ENCODE measurements at places on chromosomes 3 and 15. TPM values are rescaled to one million over a fixed set of nuclear protein-coding genes. Genes with fewer than 3 reads are reported as not detected.

DNA sequence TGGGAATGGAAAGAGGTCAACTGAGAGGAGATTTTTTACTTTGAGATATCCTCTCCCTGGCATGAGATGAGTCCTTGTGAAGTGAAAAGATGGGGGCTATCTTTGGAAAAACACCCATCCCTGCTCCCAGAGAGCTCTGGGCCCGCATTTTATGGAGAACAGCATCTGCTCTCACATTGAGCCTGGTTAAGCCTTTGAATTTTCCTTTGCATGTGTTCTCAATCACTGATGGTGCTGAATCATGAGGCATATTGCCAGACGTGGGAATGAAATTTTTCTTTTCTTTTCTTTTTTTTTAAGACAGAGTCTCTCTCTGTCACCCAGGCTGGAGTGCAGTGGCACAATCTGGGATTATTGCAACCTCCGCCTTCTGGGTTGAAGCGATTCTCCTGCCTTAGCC is 24.4 kb downstream of the TMEM45A start:
- no peak for DNase-seq

GRCh38 chr3:88807491-88808105 is 299.8 kb upstream of the EPHA3 start:
- DNase-seq = no peak

GRCh38 chr3:10763248-10763620 is 52.8 kb upstream of the SLC6A11 start:
- DNase-seq = no peak

GRCh38 chr3:117540597-117540996 is 831.0 kb downstream of the TUSC7 start:
- no peak for DNase-seq

- DNase-seq = no peak
These were observed 83.3 kb downstream of the FGF7 start for GRCh38 chr15:49506341-49506740.

- no peak for DNase-seq
These were observed 31.0 kb downstream of the TMOD2 start for GRCh38 chr15:51782357-51782896.

DNA sequence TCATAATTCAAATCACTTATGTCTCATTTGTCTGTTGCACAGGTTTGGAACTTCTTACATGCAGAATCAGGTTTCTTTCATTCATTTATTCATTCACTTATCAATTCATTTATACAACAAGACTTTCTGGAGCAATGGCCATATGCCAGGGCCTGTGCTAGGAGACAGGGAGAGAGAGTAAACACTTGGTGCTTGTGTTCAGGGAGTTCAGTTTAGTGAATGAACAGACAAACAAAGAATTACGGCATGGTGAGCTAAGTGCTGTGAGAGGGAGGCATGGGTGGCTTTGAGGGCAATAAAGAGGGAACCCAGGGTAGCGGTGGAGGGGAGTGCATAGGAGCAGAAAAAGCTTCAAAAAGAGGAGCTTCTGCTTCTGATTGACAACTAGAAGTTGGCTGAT is 8.5 kb upstream of the IREB2 start:
- peak; percentile 29 for DNase-seq

DNA sequence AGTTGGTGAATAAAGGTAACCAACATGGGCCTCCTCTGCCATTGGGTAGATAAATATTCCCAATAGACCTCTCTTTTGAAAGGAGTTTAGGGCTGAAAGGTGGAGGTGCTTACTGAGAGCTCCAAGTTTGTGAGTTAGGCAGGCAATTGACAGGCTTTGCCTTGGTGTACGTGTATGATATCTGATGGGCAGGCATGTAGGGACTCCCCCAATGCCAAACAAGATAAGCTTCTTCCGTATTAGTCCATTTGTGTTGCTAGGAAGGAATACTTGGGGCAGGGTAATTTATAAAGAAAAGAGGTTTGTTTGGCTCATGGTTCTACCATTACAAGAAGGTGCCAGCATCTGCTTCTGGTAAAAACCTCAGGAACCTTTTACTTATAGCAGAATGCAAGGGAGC is 160.7 kb upstream of the EIF1B start:
- DNase-seq = no peak

DNA sequence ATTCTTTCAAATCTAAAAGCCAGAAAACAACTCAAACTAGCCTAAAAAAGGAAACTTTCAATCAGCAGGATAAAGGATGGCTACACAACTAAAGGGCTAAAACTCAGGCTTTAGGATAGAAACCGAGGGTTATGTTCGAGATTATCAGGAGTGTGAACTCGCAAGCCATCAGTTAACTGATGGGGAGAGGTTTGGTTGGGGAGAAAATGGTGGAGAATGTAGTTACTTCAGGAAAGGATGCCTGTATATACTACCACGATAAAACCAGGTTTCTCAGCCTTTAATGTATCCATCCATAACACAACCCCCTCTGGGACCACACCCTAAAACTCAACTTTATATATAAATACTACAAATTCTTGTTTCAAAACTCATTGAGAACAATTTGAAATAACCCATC is 22.2 kb downstream of the TRA2B start:
- DNase-seq = no peak

GRCh38 chr3:117047951-117048705 is 338.5 kb downstream of the TUSC7 start:
- no peak for DNase-seq

DNA sequence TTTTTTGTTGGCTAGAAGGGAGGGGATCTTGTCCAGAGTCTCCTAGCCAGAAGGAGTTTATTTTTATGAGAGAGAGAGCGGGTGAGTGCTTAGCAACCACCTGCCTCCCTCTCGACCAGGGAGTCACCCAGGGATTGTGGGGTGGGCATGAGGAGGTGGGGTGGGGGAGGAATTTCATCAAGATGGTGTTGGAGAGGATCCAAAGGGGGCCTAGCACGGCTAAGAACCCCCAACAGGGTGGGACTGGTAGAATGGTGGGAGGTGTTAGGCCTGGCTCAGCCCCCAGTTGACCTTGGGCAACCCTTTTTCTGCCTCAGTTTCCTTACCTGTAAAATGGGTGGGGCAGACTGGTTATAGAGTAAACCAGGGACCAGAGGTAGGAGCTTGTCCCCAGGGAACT is 1.8 kb downstream of the SLC6A6 start:
- no peak for DNase-seq

- DNase-seq = no peak
These were observed 8.3 kb downstream of the ITGA11 start for GRCh38 chr15:68423359-68424296.

- DNase-seq = peak; percentile 78
These were observed 14.4 kb upstream of the TKT start for GRCh38 chr3:53269888-53270880.

GRCh38 chr3:160796813-160797164 is 40.8 kb downstream of the PPM1L start:
- no peak for DNase-seq

- DNase-seq = no peak
These were observed 124.4 kb downstream of the SHOX2 start for GRCh38 chr3:157981819-157982218.

DNA sequence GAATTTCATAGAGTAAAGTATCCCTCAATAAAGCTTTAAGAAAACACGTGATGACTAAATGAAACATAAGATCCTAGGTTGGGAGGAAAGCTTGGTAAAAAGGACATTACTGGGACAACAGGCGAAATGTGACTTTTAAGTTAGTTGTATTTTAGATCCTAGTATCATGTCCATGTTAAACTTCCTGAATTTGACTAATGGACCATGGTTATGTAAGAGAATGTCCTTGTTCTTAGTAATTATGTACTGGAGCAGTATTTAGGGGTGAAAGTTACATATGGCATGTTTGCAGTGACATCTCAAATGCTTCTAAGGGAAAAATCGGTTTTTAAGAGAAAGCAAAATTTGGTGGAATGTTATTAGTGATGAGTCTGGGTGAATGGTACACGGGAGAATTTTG is 69.6 kb downstream of the IQSEC1 start:
- no peak for DNase-seq

DNA sequence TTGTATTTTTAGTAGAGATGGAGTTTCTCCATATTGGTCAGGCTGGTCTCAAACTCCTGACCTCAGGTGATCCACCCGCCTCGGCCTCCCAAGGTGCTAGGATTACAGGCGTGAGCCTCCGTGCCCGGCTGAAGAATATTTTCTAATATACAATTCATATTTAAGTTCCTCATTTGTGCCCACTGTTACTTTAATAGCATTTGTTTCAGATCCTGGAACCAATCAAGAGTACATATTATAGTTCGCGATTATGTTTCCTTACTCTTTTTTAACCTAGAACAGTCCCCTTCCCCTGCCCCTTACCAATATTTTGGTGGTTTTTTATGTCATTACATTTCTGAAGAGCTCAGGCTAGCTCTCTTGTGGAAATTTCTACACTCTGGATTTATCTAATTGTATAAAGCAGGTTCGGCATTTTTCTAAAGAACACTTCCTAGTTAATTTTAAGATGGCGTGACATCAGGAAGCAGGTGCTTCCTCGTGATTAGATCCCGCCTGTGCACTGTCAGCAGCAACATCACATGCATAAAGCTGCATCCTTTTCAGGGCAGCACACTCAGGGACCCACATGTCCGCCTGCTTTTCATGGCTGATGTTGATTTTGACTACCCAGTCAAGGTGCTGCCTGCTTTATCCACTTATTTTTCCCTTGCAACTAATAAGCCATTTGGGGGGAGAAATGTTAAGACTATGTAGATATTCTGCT is 88.7 kb upstream of the EPHB3 start:
- DNase-seq = no peak

DNA sequence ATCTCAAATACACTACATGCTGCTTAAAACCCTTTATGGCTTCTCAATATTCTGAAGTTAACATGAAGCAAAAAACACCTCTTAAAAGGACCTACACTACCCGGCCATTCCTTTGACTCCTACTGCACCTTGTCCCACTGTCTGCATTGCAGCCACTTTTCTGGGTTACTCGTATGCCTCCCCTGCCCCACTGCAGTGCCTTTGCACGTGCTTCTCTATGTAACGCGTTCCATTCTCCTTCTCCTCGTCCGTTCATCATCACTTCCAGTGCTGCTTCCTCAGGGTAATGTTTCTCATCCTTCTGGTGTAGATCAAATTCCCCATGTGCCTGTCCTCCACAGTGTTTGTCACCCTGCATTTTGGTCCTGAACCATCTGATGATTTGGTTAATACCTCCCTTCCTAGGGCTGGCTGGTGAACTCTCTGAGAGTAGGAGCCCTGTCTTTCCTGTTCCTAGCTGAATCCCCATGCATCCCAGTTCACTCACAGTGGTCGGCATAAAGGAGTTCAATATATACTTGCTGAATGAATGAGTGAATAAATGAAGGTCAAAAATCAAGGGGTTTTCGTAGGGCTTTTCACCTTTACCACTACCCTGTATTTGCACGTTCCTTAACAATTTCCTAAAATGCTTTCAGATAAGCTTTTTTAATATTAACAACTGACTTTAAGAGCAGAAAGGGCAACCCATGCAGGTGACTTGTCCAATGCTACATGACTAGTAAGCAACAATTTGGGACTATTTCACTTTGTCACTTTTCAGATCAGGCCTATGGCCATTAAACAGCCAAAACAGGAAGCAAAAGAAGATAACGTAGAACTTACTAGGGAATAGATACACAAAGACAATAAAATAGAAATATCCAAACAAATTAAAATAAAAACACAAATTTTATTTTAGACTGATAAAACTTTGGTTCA is 2.4 kb upstream of the STT3B start:
- DNase-seq = no peak

- DNase-seq = no peak
These were observed 125.2 kb downstream of the CFAP20DC start for GRCh38 chr3:58924578-58924977.

GRCh38 chr3:45026038-45026437 is at the start of gene CLEC3B:
Gene CLEC3B (plus strand): TSS chr3:45026303. CDS start chr3:45026363, 60 bp downstream.
- peak; percentile 39 for DNase-seq

DNA sequence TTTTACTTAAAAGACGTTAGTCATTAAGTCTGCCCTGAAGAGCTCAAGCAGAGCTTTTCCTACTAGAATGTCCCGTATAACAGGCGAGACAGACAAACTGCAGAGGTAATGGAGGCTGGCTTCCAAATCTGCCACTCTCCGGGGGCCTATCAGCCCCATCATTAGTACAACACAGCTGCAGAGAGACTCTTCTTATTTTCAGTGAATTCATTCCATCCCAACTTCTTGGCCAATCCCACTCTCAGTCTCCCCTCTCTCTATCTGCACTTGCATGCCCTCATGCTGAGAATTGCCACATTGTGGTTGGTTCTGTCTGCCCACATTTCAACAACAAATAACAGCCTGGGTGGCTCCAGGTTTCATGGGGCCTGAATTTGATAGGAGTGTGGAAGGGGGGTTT is 412.7 kb downstream of the ERC2 start:
- no peak for DNase-seq

GRCh38 chr15:40072216-40072990 is 33.4 kb upstream of the SRP14 start:
- peak; percentile 79 for DNase-seq

- no peak for DNase-seq
These were observed 858.4 kb upstream of the ARPP21 start for GRCh38 chr3:34780973-34781372.

- no peak for DNase-seq
These were observed 67.0 kb downstream of the ZNF609 start for GRCh38 chr15:64527263-64527984.

DNA sequence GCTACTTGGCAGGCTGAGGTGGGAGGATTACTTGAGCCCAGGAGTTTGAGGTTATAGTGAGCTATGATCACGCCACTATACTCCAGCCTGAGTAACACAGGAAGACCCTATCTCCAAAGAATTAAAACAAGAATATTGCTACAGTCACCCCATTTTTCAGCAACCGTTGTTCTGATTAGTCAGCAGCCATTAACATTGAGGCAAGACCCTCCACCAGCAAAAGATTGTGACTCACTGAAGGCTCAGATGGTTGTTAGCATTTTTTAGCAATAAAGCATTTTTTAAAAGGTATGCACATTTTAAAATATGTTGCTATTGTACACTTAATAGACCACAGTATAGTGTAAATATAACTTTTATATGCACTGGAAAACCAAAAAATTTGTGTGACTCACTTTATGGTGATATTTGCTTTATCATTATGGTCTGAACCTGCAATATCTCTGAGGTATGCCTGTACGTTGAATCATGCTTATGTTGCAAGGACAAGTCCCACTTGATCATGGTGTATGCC is 492.6 kb downstream of the SQOR start:
- DNase-seq = no peak

DNA sequence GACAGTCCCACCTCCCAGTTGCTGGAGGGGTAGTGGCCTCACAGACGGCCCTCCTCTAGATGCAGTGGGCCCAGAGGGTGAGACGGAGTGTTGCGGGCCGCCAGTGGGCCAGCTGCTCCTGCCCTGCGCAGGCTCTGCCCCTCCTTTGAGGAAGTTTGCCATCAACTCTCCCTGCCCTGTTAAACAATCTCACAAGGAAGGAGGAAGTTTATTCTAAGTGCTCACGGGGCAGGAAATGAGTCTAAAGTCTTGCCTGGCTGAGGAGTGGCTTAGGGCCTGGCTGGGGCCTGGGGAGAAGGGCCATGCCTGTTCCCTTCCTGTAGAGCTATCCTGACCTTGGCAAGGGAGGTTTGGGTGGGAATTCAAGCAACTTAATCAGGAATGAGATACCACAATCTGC is at the start of gene FAM3D:
Gene FAM3D, minus strand, starts transcription at position 92 of the 400 bp plus-strand sequence. CDS start 11,211 bp downstream, outside the sequence.
- peak; percentile 72 for DNase-seq

The PAQR9 gene
- not detected for total RNA-seq

The NEIL1 gene
- total RNA-seq = 45.6 TPM

The CTXND1 gene
- total RNA-seq = 1.2 TPM

The RTP1 gene
- not detected for total RNA-seq

The HCN4 gene
- under 0.01 TPM for total RNA-seq

The CIAO2A gene
- total RNA-seq = 45.4 TPM

The SENP2 gene
- total RNA-seq = 31.0 TPM

The SERPINI2 gene
- 0.80 TPM for total RNA-seq
